Activated T-cell treated with anti-CD3 and anti-CD28 coated beads for 48 hours (primary cell): ENCODE measurements at places on chromosomes 12 and 14.

GRCh38 chr12:101277443-101277842 lies 2.5 kb upstream of the UTP20 start:
- no peak for DNase-seq

DNA sequence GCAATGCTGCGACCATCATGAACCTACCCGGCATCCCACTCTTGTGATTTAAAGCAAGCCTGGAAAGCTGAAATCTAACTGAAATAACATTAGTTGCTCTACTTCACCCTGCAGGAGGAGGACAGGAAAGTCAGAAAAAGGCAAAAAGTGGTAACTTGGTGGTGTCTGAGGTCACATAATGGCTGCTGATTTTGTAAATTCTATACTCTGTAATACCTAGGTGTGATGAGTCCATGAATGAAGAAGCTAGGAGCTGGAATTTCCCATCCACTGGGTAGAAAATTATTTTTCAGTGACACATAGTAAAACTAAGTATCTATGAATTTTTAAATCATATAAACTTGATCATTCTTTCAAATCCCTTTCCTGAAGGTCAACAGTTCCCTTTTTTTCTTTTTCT lies 183.8 kb downstream of the FOXN3 start:
- DNase-seq = no peak

- no peak for DNase-seq
Observed at GRCh38 chr12:18492372-18493025, 231.2 kb downstream of the PIK3C2G start.

DNA sequence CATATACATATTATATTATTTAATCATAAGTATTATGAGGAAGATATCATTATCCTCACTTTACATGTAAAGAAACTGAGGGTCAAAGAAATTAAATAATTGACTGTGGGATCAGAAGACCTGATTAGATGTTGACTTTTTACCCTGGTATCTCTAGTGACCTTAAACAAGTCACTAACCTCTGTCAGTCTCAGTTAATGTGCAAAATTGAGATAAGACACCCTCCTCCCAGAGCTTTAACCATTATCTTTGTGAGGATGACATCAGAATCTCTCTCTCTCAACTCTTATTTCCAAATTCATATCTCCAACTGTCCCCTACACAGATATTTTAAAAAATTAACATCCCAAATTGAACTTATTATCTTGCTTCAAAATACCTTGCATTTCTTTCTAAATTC lies 177.8 kb downstream of the KLHL28 start:
- DNase-seq = no peak

DNA sequence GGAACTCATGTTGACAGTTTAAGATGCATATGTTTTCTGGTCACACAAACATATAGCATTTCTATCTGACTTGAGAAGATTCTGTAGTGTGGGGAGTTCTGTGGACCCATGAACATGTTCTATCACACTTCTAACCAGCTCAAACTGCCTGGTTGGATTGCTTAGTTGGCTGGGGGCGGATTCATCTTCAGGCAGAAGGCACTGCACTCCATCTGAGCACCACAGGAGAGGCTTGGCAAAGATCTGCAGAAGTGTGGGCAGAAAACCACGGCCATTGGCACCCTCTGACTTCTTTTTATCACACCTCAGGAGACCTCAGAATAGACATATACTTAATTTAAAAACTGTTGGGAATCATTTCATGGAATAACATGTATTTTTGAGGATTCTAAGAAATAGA lies 68.5 kb downstream of the LIN7A start:
- DNase-seq = no peak

- no peak for DNase-seq
Observed at GRCh38 chr12:62248873-62249272, 11.3 kb upstream of the USP15 start.

GRCh38 chr12:27652174-27652763 lies 44.0 kb upstream of the REP15 start:
- no peak for DNase-seq
